Airway epithelial cell (primary cell): ENCODE measurements at places on chromosomes 3 and 15. TPM values are rescaled to one million over a fixed set of nuclear protein-coding genes. Genes with fewer than 3 reads are reported as not detected.

SLC9C1 gene
- not detected in 2 replicates for total RNA-seq

GNL3 gene
- 91.3 and 106 TPM in 2 replicates for total RNA-seq

LSG1 gene
- 20.5 and 27.9 TPM in 2 replicates for total RNA-seq

DPPA4 gene
- total RNA-seq, result not detected in 2 replicates

PTPRG gene
- total RNA-seq, result 11.0 and 14.4 TPM in 2 replicates

CFAP44 gene
- total RNA-seq, result 1.3 and 1.4 TPM in 2 replicates

SNX33 gene
- 17.5 and 28.3 TPM in 2 replicates for total RNA-seq

CD86 gene
- 0.21 TPM in 1 of 2 replicates, not detected in the other for total RNA-seq

STRA6 gene
- 0.28 and 0.79 TPM in 2 replicates for total RNA-seq
